Left renal cortex interstitium (tissue), 4 donors: ENCODE measurements at places on chromosomes 3 and 15. TPM values are rescaled to one million over a fixed set of nuclear protein-coding genes. Genes with fewer than 3 reads are reported as not detected.

DNA sequence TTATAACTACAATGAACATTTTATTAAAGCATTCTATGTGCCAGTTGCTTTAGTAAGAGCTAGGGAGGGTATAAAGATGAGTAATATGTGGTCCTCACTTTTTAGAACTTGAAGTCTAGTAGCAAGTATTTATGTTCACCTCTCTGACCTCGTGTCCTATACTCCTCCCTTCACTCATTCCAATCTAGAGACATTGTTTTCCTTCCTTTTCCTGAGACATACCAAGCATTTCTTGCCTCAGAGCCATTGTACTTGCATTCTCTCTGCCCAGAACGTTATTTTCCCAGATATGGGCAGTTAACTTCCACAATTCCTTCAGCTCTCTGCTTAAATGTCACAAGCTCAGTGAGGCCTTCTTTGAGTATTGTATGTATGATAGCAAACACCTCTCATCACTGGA lies 408.6 kb downstream of the PDCD6IP start:
- DNase-seq: no peak

DNA sequence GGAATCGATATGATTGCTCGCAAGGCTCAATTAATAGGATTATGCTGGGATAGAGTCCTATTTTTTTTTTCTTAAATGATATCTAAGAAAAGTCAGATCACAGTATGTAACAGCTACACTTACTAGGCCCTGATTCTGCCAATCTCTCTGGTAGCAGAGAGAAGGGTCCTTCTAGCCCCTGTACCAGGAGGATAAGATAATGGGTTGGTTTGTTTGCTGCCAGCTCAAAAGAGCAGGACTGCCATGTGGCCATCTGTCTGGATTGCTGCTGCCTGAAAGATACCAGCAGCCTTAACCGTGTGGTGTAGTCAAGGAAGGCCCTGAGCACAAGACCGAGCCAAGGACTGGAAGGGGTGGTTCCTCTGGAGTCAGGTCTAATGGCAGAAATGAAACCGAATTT lies 236.4 kb downstream of the KLF13 start:
- DNase-seq: no peak

- DNase-seq: no peak
Measured at GRCh38 chr15:45729141-45729540, 94.3 kb downstream of the SQOR start.

GRCh38 chr3:71997066-71997653 lies 212.2 kb upstream of the PROK2 start:
- DNase-seq: no peak

DNA sequence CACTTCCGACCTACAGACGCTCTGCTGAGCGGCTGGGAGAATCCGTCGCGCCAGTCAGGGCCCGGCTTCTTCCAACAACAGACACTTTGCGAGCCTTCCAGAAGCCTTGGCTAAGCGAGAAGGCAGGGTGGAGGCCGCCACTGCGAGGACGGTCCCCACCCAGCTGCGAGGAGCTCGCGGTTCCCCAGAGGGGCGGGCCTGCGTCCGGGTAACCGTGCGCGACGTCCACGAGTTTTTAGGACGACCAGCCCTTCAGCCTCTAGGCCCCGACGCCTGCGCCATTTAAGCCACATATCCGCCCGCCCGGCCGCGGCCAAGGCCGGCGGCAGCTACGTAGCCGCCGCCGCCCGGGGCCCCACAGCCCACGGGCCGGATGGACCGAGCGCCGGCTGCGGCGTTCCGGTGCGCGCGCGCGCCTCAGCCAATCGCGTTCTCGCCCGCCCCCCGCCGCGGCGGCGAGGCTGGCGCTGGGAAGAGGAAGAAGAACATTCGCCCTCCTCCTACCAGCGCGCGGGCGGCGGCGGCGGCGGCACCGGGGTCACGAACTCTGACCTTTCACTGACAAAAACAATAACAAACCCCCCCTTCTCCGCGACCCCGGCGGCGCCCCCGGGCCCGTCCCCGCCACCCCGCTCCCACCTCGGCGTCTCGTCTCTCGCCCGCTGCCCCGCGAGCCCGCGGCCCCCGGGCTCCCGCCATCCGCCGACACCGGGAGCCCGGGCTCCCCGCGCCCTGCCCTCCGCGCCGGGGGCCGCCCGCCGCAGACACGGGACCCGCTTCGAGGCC lies at the start of gene NR2C2:
Gene NR2C2 (plus strand): TSS at position 484 of the 786 bp plus-strand sequence. CDS start 56,332 bp downstream, outside the sequence.
- DNase-seq: peak; percentile 67

Gene GABRR3
- polyA plus RNA-seq: not detected

Gene CNTN4
- 24.5 TPM for polyA plus RNA-seq

Gene PHLDB2
- 112 TPM for polyA plus RNA-seq

Gene GOLGA6L7
- polyA plus RNA-seq: 1.1 TPM

Gene PAK6
- polyA plus RNA-seq: 8.7 TPM
